ENCODE measurements at places on chromosomes 13 and 19.

DNA sequence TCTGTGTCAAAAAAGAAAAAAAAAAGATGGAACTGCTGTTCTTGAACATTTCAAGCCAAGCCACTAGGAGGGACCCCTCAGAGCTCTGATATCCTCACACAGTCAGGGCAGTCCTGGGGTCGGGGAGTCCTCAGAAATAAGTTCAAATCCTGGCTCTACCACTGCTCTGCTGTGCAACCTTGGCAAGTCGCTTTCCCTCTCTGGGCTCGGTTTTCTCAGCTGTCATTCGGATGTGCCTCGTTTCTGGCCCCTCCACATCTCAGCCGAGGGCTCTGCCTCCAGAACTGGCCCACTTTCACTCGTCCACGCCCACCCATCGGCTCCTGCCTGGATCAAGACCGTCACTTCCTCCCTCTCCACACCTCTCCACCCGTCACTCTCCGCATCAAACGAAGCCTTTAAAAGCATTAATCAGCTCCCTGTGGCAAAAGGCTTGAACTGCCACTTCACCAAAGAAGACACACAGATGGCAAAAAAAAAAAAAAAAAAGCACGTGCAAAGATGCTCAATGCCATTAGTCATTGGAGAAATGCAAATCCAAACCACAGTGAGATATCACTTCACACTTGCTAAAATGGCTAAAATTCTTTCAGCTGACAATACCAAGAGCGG is 7.4 kb upstream of the ZNRF4 start:
- DNase-seq = no peak

GRCh38 chr19:11942843-11943108 is 17.9 kb downstream of the ZNF700 start:
- DNase-seq = no peak

DNA sequence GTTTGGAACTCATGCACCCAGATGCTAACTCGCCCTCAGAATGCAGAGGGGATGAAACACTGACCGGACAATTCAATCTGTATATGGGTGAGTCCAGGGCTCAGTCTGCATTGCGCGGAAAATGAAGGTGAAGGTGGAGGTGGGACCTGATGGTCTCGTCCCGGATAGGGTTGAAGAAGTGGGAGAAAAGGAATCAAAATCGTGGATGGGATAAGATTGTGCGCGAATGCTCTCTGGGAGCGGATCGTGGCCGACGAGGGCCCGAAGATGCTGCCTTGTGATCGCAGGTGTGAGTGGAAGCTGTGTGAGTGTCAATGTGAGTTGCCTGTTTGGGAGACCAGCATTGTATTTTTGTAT is 594 bp upstream of the ZNF850 start:
- no peak for DNase-seq

- DNase-seq = no peak
These were observed 173.0 kb downstream of the TEX29 start for GRCh38 chr13:111493468-111493867.

- DNase-seq = peak; percentile 87
These were observed 5.2 kb downstream of the PPP1R14A start for GRCh38 chr19:38250821-38251563.

GRCh38 chr19:6527893-6528543 is 2.8 kb upstream of the TNFSF9 start:
- no peak for DNase-seq

DNA sequence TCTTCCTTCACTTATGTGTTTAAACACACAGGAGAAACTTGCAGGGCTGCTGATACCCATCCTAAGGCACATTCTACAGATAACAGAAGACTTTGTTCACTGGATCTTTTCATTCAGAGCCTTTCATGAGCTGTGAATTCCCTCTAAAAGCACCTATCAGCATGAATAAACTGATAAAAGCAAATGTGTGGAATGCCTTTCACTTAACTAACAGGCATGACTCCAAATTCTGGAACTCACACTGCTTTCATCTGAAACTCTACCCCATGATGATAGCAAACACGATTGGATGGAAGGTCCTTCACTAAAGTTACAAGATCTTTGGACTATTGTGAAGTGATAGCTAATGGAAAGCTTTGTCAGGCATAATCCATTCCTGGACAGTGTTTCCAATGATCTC is 457.3 kb downstream of the EFNB2 start:
- DNase-seq = no peak

- no peak for DNase-seq
These were observed 200.0 kb downstream of the PCDH20 start for GRCh38 chr13:61215601-61216000.

DNA sequence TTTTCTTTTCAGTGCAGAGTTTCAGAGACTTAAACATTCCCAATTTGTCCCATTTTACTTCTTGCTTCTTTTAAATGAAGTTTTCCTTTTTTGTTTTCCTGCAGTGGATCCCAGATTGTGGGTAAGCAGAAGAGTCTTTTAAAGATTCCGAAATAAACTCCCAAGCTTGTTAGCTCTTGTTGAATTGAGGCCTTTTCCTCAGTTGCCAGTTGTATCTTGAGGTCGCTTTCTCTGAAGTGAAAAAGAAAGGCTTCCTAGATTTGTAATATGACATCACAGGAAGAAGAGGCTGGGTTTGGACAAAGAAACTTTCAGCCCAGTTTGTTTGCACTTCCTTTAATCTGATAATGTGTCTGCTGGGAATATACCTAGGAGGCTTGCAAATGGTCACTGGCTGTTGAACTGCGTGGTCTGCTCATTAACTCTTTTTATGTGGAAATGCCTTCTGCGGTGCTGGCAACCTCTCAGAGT is at the start of gene LPAR6:
Gene LPAR6, minus strand, starts transcription at position 233 of the 471 bp plus-strand sequence. CDS start 690 bp downstream, outside the sequence.
- peak; percentile 54 for DNase-seq

DNA sequence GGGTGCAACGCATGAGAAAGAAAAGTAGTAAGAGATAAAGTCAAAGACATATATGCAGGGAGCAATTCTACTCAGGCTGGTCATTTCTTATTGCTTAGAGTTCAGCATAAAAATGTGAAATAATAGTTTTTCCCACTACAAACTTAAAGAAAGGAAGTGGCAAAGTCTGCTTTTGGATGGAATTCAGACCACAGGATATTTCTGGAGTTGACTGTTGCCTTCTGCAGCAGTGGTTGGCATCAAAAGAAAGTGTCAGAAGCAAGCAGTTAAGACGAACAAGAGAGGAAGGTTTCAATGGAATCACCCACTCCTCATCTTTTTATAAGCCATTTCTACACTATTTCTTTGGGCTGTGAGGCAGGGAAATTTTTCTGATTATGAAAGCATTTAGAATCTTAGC is 36.2 kb upstream of the TRPC4 start:
- DNase-seq = no peak

- DNase-seq = no peak
These were observed 6.2 kb downstream of the KCNJ14 start for GRCh38 chr19:48461651-48461981.

All from Ammon's horn (tissue), 1 donor.